ENCODE measurements at places on chromosomes 4 and X.

DNA sequence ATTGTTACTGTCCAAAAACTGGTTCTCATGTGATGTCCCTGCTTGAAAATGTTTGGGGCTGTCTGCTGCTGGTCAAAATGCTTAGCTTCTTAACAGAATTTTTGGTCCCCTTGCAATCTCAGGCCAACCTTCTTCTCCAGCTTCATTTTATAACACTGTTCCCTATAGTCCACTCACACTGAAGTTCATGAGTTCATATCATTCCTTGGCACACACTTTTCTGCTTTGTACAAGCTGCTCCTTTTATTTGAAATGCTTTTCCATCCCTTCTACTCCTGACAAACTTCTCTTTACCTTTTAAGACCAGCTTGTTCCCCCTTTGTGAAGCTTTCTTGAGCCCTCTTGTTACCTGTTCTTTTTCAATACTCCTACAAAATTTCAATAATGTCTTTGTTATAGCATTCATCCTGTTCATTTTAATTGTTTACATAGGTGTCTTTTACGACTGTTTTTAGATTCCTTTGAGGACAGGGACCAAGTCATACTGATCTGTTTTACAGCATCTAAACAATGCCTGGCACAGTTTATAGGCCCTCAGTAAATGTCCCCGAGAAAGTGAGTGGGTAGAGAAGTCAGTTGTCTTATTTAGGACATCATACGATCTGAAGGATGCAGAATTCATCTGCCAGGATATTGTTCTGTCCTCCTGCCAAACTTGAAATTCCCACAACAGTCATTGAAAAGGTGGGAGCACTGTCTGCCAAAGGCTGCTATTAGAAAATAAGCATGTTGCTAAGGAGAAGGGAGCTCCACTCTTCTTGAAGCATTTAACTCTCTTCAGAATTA, 134.4 kb upstream of the BMPR1B start:
- no peak for DNase-seq

- DNase-seq = no peak
Observed at GRCh38 chr4:59455751-59456150, 1744.4 kb upstream of the ADGRL3 start.

GRCh38 chr4:53608242-53608641, 17.0 kb upstream of the LNX1 start:
- no peak for DNase-seq

DNA sequence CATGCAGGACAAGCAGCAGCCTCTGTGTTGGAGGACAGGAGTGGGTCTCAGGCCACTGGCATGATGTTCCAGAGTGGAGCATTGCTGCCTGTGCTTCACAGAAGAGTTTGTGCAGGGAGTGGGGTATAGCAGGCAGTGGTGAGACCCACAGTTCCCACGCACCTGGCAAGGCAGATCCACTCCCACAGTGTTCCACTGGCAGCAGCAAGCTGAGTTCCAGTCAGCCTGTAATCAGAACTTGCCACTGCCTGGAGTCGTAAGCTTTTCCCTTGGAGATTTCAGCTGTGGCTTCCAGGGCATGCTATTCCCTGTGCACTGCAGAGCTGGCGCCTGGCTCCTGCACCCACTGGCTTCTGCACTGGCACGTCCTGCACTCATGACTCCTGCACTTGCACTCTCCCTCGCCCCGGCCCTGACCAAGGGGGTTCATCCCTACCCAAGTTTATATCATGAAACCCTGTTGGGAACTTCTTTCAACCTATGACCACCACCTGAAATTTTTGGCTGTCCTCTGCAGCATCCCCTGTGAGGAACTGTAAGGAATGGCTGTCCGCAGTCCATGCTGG, 1144.3 kb downstream of the RAPGEF2 start:
- DNase-seq = no peak

GRCh38 chrX:132602701-132603100, 113.9 kb upstream of the MBNL3 start:
- no peak for DNase-seq

GRCh38 chrX:13646154-13646549, 6.8 kb upstream of the TCEANC start:
- peak; percentile 53 for DNase-seq

DNA sequence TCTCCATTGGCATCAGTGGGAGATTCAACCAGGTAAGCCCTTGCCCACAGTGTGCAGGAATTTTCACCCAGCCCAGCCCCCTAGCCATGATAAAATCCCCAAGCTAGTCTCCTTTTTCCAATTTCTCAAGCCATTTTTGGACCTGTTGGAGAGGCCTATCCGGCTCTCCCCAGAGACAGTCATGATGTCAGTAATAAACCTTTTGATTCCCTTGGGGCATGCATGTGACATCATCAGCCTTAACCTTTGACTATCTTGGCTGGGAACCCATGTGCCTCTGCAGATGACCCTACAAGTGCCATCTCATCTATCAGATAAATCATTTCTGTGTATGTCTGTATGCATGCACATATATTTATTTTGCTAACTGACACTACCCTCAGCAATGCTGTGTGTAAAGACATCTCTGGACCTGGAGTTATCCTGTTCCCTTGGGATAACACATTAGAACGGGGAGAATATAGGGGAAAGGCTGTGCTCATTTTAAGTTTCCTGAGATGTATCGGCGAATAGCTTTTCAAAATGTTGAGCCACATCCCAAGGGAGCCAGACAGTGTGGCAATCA, 51.0 kb downstream of the CYTL1 start:
- no peak for DNase-seq

GRCh38 chrX:113947548-113947947, 636.3 kb upstream of the HTR2C start:
- DNase-seq = no peak

DNA sequence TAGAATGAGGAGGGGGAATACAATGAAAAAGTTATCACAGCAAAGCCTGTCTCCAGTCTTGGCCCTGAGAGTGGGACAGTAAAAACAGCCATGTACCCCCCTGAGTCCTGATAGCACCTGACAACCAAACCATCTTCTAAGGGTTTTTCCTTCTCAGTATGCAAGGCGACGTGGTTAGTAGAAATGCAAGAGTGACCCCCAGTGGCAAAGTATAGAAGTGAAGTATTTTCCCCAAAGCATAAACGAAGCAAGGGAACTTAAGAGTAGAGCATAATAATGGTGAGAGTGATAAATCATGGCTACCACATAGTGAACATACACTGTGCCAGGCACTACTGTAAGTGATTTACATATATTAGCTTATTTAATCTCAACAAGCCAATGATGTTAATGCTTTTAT, 52.8 kb downstream of the FAM47C start:
- no peak for DNase-seq

DNA sequence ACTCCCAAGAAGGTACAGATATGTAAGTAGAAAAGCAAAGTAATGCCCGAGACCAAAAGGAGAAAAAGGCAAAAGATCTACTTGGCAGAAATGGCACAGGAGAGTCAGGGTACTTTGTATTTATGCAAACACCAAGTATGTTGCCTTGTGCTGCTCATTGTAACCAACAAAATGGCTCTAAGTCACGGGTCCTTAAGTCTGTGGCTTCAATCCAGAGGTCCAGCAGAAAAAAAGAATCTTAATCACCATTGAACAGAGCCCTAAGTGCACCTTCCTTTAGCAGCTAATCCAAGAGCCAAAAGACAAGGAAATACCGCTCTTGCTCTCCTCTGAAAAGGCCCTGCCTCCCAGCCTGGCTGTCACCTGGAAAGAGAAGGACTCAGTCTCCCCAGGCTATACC, 324.9 kb upstream of the PPARGC1A start:
- DNase-seq = no peak

DNA sequence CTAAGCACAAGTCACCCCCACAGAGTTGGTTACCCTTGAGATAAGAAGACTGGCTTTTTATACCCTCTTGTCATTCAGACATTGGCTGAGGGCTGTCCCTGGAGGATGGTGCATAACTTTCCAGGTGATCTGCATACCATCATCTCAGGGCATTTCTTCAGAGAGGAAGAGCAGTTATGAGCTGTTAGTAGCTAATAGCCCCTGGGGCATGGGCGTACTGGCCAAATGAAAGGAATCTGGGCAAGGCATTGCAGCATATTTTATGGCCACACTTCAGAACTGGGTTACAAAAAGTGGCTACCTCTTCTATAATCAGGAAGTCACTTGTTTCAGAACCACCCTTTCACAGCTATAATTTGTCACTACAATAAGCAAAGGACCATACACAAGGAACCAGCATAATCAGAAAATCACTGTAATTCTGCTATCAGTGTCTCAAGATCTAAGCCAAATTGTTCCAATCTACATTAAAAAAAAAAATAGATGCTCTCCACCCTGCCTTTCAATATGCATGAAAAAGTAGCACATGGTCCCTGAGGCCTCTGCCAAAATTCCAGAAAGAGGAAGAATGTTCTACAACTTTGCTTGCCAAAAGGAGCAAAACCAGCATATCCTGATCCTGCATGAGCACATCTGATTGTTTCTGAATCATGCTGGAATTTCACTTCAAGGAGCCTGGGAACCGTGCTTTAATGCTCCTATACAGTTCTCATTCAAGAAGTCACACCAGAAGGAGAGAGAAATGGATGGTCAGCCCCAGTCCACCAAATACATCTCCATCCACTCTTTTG, 92.0 kb downstream of the TMEM144 start:
- DNase-seq = no peak

DNA sequence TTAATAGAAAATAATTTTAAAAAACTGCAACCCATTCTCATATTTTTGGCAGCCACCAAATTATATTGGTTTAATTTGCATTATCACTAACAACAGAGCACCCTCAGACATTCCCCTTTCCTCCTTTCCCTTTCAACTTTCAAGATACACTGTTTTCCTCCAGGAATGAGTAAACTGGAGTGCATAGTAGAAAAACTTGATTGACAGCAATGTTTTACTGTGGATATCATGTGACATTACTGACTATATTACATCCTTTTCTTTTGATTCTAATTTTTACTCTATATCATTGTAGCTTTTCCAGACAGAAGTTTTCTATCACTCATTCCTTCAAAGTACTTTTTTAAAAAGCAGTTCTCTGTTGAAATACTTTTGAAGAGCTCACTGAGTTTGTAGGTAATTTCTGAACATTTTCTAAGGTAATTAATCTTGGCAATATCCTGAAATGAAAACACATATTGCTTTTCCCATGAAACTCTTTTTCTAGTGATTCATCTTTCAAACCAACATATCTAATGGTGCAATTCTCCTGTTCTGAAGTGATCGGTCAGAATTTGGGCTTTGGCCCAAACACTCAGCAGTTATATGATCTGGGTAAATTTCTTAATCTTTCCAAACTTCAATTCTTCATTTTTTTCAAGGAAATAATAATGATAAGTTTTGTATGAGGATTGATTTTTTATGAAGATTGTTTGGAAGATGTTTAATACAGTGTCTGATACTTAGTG, 920.4 kb upstream of the EPHA5 start:
- DNase-seq = no peak

DNA sequence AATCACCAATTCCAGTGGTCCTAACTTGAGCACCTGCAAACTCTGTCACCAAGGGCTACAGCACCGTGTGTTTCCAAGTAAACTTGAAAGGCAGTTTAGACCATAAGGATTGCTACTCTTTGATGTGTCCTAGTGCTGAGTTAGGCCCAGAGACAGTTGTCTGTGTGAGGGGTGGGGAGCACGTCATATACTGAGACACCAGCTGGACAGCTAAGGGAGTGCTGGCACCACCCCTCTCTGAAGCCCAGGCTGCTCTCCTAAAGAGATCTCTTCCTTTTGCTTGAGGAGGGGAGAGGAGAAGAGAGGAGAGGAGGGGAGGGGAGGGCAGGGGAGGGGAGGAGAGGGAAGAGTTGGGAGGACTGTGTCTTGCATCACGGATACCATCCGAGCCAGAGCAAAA, 218.7 kb upstream of the TACR3 start:
- no peak for DNase-seq

DNA sequence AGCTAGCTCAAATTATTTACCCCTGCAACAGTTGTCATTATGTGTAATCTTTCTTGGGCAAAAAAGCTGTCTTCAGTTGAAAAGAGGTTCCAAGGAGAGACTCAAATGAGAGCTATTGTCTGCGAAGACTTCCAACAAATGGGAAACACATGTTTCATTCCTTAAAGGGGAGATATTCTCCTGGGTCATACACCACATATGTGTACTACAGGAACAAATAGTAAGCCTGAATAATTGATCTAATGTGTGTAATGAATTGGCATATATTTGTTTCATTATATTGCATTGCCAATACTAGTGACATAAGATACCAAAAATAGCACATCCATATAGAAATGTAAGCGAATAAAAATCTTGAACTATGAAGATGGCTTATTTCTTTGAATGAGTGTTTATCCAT, 950.9 kb upstream of the NDST4 start:
- no peak for DNase-seq

GRCh38 chrX:111661241-111661640, 19.7 kb upstream of the ALG13 start:
- DNase-seq = no peak

DNA sequence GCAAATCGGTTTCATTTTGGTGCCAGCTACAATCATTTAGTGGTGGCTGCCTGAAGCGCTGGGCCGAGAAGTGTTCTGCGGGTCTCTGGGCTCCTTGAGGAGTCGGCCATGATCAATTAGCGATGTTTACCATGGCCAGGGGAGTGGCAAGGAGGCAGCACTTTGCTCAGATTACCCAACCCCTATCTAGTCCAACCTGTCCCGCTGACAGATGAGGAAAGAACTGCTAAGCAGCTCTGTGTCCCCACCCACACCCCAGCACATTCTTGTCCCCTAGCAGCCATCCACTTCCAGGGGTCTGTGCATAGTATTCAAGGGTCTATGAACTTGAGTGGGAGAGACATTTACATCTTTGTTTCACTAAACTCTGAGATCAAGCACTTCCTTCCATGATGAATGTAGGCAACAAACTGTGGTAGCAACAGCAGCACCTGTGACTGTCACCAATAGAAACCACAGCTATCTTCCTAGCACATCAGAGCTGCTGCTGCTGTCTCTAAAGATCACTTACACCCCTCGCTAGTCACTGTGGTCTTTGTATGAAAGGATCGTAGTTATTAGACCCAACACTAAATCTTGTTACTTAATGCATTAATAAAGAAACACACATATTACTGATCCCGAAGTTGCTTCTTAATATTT, 331.6 kb downstream of the BCOR start:
- DNase-seq = no peak

DNA sequence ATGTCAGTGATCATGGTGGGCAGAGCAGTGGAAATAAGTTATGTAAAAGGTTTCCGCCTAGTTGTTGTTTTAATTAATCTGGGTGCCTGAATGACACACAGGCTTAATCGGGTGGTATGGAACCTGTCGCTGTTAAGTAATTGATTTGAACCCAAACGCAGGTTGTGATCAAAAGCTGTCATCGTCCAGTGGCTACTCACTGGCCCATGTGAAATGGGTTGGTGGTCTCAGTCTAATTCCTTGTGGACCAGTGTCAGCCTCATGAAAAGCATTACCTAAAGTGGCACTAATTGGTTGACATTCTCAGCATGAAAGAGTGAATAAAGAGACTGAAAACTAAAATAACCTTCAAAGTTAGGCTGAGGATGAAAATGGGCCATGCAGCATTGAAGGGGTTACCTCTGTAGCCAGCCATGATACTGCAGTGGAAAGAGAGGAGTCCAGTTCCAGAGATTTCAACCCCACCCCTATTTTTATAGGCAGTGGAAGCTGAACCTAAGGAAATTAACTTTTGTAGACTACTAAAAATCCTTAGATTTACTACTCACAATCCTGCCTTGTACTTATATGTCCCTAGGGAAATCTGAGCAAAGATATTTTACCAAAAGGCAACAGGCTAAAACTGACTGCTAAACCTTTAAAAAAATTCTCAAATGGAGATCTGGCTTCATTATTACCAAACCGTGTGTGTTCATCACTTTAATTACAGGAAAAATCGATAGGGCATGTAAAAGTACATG, 251.7 kb upstream of the TENM3 start:
- DNase-seq = no peak

- DNase-seq = no peak
Observed at GRCh38 chr4:13535708-13536361, 8.5 kb downstream of the NKX3-2 start.

Data from NCI-H2107 (cell line).